ENCODE measurements at places on chromosomes 3 and 15.

- DNase-seq: no peak
Measured at GRCh38 chr15:96219681-96220080, 110.8 kb upstream of the NR2F2 start.

DNA sequence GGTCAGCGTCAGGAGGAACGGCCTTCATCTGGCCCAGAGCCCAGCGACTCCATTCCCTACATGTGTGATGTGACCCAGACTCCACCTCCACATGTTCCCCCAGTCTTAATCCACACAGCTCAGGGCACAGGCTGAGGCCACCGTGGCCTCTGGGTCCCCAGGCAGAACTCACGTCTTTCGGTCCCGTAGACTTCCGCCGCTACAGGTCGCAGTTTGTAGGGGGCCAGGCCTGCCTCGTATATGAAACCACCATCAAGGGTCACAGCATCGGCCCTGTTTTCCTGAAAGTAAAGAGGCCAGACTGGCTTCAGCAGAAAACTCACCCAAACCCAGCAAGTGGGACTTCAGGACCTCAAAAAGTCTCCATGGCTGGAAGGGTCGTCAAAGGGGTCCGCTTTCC lies 8.6 kb downstream of the LTF start:
- DNase-seq: no peak

DNA sequence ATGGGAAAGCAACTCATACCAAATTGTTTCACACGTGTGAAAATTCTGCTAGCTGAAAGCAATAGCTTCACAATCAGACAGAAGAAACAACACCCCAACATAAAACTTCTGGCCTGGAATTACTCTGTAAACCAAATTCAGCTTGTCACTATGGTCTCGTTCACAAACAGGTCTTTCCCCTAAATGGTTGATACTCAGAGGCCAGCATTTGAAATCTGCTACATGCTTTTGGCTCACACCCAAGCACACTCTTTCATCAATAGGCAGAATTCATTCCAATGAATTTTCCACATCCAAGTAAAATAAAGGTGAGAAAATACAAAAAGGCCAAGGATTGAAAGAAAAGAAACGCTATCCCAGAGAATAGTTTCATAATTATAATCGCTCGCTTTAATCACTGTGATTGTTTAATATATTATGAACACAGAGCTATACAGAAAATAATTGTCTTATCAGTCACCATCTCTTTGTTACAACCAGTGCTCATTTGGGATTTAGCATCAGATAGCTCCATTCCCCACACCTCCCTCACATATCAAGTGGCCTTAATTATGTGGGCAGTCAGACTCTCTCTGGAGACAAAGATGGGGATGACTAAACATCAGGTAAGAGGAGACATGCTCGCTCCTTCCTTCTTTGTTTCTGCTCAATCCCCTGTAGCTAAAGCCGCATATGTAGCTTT lies 503.8 kb upstream of the ARRDC4 start:
- no peak for DNase-seq

- no peak for DNase-seq
Measured at GRCh38 chr3:13477943-13478342, 2.2 kb upstream of the HDAC11 start.

- no peak for DNase-seq
Measured at GRCh38 chr3:58350627-58351013, 17.9 kb downstream of the PXK start.

Data from activated naive CD4-positive, alpha-beta T cell treated with anti-CD3 and anti-CD28 coated beads, Interleukin-2, amount 50 U/mL, for 16 hours (primary cell).